ENCODE measurements at places on chromosomes 11 and 22. TPM values are rescaled to one million over a fixed set of nuclear protein-coding genes. Genes with fewer than 3 reads are reported as not detected.
A peak's percentile ranks its signal among the peaks of the same experiment; 100 is the strongest.

- DNase-seq, result no peak
Measured at GRCh38 chr22:38177926-38178604, 3.6 kb downstream of the PLA2G6 start.

DNA sequence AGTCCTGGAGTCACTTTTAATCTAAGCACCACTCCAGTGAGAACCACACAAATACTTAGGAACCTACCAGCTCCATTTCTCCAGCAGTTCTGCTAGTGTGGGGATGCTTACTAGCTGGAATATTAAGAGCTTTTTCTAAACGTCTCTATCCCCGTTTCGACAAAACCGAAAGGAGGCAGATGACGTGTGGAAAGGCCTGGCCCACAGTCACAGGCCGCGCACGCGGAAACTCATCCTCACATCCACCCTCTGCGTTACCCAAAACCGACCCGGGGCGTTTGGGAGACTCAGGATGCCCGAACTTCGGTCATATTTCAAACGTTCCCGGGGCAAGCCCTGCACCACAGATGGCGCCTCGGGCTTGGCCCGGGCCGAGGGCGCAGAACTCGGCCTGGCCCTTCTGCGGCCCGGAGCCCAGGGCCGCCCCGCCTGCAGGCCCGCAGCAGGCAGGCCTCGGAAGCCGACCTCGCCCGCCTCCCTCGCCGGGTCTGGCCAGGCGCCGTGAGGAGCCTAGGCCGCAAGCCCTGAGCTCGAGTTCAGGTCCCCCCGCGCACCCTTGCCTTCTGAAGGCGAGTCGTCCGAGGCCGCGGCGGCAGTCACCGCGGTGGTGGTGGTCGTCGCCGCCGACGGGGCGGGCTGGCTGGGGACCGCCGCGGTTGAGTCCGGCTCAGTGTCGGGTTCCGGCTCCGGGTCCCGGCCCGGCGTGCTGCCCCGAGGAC, 473 bp downstream of the FNBP4 start:
- peak; percentile 78 for DNase-seq

DNA sequence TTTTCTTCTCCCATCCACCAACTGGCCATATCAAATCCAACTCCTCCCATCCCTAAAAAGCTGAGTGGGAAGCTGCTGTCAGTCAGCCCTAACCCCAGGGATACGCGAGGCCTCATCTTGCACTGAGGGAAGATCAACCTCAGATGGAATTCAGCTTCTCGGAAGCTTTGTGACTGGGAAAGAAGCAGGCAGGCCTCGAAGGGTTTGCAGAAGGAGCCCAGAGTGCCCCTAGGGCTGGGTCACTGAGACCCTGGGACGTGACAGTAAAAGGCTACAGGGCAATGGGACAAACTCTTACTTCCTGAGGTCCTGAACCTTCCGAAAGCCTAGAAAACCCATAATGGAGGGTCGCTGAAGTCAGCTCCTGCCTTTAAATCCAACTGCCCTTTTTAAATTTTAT, 34.4 kb upstream of the NNMT start:
- no peak for DNase-seq

GRCh38 chr11:27058456-27058855, 17.8 kb downstream of the BBOX1 start:
- DNase-seq, result no peak

- no peak for DNase-seq
Measured at GRCh38 chr11:70398834-70399680, 728 bp downstream of the CTTN start.

DNA sequence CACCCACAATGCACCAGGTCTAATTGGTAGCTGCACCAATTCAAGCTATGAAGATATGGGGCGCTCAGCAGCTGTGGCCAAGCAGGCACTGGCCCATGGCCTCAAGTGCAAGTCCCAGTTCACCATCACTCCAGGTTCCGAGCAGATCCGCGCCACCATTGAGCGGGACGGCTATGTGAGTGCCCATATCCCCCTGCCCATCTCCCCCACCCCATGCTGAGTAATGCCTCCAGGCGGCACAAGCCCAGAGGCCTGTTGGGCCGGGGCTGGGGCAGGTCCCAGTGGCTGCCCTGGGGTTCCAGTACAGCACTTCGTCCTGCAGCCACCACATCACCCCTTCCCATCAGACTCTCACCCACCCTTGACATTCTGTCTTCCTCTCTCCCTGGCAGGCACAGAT, 21.5 kb downstream of the POLR3H start:
- no peak for DNase-seq

GRCh38 chr22:36659762-36660509, 43.6 kb downstream of the CACNG2 start:
- DNase-seq, result no peak

BRSK2 gene
- 0.86 TPM for total RNA-seq

CHRM4 gene
- 2.8 TPM for total RNA-seq

KCNA4 gene
- not detected for total RNA-seq
